ENCODE measurements at places on chromosomes 4 and X.

DNA sequence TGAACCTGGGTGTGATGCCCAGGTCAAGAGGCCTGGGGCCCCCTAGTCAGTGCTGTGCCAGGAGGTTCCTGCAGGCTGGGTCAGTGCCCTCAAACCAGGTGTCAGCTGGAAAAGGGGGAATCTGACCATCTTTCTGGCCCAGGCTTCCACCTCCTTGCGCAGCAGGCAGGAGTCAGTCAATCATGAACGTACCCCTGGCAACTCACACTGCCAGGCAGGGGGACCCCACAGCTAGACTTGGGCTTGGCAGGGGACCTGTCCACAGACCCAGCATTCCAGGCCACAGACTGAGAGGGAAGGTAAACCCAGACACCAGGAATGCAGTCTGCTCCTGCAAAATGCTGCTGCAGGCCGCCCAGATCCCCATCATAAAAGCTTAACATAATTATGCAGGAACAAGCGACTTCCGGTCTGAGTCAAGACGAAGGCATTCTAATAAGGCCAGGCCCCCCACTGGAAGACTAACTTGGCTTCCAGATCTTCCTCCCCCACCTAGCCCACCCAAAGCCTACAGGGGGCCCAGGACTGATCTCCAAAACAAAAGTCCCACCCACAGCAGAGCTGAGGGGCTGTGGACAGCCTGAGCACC is 156.3 kb downstream of the BCOR start:
- DNase-seq, result peak; percentile 82

DNA sequence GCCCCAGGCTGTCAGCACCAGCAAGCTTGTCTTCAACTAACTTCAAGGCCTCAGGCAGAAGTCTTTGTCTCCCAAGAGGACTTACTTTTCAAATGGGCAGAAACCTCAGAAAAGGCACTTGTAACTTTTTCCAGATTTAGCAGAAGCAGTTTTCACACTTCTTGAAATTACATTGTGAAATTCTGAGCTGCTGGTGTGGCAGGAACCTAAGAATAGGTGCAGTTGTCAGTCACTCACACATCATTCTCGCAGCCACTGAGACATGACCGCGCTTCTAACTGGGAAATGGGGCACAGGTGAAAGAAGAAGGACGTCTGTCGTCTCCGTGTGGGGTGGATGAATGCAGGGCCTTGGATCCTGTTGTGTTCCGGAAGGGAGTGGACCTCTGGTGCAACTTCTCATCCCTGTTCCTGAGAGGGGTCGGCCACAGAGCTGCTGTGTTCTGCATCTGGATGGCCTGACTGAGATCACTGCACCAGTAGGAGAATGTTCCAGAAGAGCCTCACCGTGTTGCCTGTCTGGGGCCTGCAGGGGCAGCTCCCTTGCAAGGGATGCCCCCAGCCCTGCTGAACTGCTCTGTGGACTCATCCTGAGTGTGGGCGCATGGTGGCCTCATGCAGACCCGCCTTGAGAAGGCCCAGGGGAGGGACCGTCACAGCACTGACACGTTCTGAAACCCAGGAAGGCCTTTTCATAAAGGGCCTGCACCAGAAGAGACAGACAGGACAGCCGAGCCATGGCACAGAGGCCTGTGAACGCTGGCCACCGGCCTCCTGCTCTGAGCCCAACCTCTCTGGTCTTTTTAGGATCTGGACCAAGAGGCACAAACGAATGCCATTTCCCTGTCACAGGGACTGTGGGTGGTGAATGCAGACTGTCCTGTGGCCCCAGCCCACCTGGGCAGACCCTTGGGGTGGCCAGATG is 18.7 kb downstream of the NAT8L start:
- DNase-seq, result no peak

- peak; percentile 68 for DNase-seq
Measured at GRCh38 chrX:15468036-15468435, 25.1 kb downstream of the PIR start.

DNA sequence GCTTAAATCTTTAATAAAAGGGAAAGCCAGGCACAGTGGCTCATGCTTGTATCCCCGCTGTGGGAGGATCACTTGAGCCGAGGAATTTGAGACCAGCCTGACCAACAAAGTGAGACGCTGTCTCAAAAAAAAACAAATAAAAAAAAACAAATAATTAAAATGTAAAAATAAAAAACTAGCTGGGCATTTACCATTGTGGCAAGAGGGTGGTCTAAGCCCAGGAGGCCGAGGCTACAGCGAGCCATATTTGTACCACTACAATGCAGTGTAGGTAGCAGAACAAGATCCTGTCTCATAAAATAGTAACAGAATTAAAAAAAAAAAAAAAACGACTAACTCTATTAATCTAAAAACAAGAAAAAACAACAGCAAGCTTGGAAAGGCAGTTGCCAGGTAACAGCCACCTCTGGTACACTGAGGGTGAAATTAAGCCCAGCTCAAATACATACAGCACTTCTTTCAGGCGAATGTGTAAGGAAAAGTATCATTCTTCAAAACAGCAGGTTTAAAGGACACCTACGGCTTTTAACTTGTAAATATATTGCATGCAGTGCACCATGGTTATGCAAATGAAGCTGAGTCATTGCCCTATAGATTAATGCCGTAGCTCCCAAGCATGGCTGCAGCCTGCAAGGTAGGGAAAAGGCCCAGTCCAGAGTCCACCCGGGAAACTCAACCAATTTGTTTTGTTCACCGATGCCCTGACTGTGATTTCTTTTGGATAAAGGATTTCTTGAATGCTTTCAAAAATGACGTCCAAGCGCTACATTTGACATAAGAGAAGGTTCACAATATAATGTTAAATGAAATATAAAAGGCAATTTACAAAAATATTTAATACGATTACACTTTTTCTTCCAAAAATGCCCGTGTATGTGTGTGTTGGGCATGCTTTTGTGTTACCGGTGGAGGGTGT is 14.5 kb upstream of the TXLNG start:
- DNase-seq, result peak; percentile 85

GRCh38 chrX:103488794-103489193 is 30.5 kb downstream of the RAB40A start:
- DNase-seq, result no peak

- DNase-seq, result no peak
Measured at GRCh38 chrX:129786210-129786651, 6.5 kb downstream of the SASH3 start.

DNA sequence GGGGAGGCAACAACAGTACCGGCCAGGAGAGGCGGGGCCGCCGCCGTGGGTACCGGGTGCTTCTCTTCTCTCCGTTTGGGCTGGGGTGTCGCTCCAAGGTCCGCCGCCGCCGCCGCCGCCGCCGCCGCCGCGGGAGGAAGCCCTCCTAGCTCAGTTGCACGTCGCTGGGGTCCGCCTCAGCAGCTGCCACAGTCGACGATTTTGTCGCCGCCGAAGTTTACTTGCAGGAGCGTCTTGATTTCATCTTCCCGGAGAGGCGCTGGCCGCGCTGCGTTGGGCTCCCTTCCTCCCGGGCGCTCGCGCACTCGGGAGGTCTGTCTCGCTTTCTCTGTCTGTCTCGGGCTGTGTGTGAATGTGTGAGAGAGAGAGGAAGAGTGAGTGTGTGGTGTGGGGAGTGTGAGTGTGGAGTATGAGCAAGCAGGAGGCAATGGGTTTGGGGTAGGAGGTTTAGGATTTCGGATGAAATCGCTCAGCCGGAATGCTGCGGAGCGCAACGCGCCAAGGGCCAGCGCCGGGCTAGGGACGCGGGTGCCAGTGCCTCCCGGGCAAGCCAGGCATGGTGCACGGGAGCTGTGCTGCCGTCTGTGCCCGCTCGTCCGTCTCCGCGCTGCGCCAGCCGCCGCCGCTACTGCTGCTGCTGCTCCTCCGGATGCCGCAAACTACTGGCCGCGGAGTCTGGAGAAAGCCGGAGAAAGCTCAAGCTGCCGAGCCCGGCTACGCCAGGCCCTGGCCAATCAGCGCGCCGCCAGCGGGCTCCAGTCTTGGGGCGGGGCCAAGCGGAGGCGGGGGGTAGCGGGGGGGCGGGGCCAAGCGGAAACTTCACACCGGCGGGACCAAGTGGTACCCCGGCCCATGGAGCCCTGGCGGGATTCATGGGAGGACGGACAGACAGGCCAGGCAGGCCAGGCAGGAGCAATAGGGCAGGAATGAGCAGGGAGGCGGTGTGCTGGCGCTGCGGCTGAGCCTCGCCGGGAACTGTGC is at the start of gene PCDH19:
Gene PCDH19, minus strand, starts transcription at position 664 of the 981 bp plus-strand sequence. CDS start 1,676 bp downstream, outside the sequence.
- peak; percentile 71 for DNase-seq

DNA sequence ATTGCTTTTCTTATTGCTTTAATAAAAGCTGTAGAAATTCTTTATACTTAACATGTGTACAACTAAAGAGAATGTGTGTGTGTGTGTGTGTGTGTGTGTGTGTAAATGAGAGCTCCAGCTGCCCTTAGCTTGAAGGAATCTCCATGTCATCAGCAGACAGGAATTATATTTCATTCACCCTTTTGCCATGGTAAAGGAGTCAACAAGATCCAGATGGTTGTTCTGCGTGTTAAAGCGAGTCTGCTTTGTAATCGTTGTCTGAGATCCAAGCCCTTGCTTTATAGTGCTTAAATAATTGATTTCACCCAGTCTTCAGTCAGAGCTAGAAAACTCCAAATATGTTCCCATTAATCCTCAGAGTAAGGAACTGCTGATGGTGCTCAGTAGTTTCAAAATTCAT is 285.5 kb downstream of the PDGFC start:
- DNase-seq, result peak; percentile 97

GRCh38 chrX:5823903-5824302 is 404.8 kb downstream of the NLGN4X start:
- DNase-seq, result no peak
